ENCODE measurements at places on chromosomes 16 and 17. TPM values are rescaled to one million over a fixed set of nuclear protein-coding genes. Genes with fewer than 3 reads are reported as not detected.

Gene ACOX1
- 55.6 TPM for total RNA-seq

Gene CENPT
- 25.0 TPM for total RNA-seq

Gene ZFP3
- 12.4 TPM for total RNA-seq

Gene FAM20A
- 2.8 TPM for total RNA-seq

Gene KRTAP9-4
- not detected for total RNA-seq

Gene IGF2BP1
- total RNA-seq = 8.5 TPM

Gene MSI2
- total RNA-seq = 148 TPM

Gene ZNF624
- 23.1 TPM for total RNA-seq

Gene KCNG4
- not detected for total RNA-seq

Gene KRTAP1-1
- not detected for total RNA-seq

Gene KRTAP4-7
- not detected for total RNA-seq

Gene KRT23
- not detected for total RNA-seq

Gene SMTNL2
- 5.6 TPM for total RNA-seq

Gene OR2C1
- total RNA-seq = 0.45 TPM

Gene ELAC2
- total RNA-seq = 36.8 TPM

Gene MEIOB
- total RNA-seq = 1.2 TPM

Gene PPL
- 3.3 TPM for total RNA-seq

Gene BRICD5
- total RNA-seq = 12.3 TPM

Gene CCR7
- not detected for total RNA-seq

Gene VKORC1
- 41.4 TPM for total RNA-seq
